ENCODE measurements at places on chromosomes 12 and 14.

DNA sequence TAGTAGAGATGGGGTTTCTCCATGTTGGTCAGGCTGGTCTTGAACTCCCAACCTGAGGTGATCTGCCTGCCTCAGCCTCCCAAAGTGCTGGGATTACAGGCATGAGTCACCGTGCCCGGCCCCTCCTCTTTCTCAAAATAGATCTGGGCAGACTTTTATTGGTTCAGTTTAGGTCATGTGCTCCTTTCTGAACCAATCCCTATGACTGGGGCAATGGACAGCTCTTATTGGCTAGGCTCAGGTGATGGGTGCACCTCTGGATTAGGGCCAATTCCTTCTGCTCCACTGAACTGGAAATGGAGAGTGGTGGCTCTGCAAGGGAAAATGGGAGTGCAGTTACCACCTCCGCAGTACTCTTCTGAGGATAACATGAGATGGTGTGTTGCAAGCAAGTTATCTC is 6.2 kb upstream of the ATP6V0A2 start:
- no peak for DNase-seq

GRCh38 chr12:3190101-3190500 is 112.9 kb downstream of the TSPAN9 start:
- DNase-seq, result no peak

GRCh38 chr12:26614011-26614616 is 218.9 kb downstream of the ITPR2 start:
- DNase-seq, result no peak

GRCh38 chr14:32324601-32325000 is 4.5 kb upstream of the AKAP6 start:
- DNase-seq, result no peak
